ENCODE measurements at places on chromosomes 1 and 21.
A peak's percentile ranks its signal among the peaks of the same experiment; 100 is the strongest.

- no peak for DNase-seq
Observed at GRCh38 chr21:46585191-46585953, 19.5 kb downstream of the S100B start.

- no peak for DNase-seq
Observed at GRCh38 chr1:145956781-145957442, 905 bp downstream of the LIX1L start.

GRCh38 chr1:215905493-215906115, 338.5 kb downstream of the KCTD3 start:
- no peak for DNase-seq

DNA sequence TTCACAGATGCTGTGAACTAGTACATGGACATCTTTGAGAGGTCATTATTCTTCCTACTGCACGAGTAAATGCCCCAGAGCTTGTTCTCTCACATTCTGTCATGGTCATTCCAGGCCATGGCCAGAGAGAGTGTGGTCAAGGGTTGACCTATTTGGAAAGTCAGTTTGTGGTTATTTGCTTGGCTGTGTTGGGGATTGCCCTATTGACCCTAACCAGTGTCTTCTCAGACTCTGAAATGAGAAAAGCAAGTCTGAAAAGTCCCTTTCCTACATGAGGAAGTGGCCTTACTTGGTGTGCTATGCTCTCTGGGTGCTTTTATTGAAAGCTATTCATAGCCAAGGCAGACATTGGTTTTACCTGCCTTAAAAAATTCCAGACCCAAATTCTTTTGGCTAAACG, 26.6 kb downstream of the CLIC6 start:
- DNase-seq: no peak

GRCh38 chr1:186618401-186619170, 61.6 kb downstream of the PTGS2 start:
- DNase-seq: no peak

- DNase-seq: no peak
Observed at GRCh38 chr1:182565537-182565936, 23.5 kb downstream of the RNASEL start.

DNA sequence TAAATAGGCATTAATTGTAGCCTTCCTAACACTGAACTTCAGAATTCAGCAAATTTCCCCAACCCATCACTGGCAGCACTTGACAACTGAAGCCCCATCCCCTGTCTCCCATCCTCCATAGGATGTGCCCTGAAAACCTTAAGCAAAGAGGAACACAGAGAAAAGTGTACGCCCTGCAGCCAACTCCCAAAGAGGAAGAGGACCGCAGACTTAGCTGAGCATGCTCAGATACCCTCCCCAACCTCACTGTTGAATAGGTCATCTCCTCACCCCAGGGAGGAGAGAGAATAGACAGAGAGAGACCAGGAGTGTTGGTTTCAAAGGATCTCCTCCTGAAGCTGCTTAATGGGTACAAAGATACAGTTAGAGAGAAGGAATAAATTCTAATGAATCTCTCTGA, 50.5 kb downstream of the CD2 start:
- DNase-seq: no peak

DNA sequence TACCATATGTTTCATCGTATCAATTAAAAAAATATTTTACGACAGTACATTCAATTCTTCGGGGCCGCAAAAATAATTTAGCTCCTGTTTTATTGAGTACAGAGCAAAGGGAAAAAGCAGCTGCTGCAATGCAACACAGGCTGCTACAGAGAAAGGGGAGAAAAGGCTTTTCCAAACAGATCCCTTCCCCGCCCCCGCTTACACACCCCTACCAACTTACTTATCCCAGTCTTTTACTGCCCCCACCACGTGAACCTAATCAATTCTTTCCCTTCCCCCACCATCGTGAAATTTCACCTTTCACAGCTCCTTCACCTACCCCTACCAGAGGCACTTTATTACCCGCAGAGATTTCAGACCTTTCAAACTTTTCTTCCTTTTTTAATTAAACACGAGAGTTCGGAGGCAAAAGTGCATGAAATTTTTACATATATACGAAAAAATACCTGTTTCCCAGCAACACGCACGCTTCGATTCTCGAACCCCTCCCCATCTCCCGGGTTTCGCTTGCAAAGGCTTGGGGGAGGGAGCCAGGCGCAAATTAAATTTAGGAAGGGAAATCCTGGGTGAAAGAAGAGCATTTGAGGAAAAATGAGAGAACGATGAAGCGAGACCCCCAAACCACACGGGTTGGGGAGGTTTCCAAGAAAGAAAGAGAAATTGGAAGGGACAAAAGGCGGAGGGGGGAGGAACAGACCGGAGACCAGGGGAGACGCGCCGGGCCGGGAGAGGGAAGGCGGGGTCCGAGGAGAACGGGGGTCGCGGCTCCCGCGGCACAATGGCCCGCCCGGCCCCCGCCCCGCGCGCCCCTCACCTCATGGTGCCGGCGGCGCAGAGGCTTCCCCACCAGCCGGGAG, 823 bp downstream of the ENAH start:
- peak; percentile 74 for DNase-seq

DNA sequence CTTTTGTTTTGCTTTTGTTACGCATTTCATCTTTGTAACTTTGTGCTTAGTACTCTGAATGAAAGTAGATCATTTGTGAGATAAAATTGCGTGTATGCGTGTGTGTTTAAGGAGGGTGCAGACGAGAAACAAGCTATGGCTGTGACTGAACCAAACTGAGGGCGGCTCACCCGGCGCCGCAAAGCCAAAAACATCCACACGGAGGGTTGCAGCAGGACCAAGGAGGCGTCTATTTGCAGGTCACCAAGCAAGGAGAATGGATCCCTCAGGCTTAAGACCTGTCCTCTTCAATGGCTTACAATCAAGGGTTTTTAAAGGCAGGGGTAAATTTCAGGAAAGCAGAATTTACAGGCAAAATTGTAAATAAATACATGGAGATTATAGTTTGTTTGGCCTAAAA, 12.8 kb downstream of the GCSAML start:
- DNase-seq: no peak

DNA sequence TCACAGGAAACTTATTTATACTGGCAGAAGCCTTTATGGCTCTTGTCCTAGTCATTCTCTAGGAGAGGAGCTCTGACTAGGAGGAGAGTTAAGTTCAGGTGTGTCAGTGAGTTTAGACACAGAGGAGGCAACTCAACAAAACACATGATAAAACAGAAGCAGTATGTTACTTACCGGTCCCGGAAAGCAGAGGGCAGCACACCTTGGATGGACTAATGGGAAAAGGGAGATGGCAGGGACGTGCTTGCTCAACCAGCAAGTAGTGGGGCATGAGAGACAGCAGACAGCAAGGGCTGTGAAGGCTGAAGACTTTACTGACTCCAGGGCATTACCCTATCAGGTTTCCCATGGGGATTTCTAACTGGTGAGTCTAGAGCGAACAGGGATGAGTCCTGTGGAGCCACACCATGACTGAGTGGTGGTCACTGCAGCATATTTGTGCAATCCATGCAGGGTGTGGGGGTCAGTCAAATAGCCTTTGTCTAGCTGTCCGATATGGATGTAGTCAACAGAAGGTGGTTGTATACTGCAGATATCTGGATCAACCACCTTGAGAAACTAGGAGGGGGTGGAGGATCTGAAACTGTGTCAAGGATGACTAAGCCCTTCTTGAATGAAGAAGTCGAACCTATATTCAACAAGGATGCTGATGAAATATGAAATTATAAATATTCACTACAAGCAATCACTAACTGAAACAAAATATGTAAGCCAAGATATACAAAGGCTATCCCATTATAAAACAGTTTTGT, 596.3 kb upstream of the CHRM3 start:
- DNase-seq: no peak

- DNase-seq: no peak
Observed at GRCh38 chr1:205676597-205676996, 3.7 kb downstream of the SLC45A3 start.

DNA sequence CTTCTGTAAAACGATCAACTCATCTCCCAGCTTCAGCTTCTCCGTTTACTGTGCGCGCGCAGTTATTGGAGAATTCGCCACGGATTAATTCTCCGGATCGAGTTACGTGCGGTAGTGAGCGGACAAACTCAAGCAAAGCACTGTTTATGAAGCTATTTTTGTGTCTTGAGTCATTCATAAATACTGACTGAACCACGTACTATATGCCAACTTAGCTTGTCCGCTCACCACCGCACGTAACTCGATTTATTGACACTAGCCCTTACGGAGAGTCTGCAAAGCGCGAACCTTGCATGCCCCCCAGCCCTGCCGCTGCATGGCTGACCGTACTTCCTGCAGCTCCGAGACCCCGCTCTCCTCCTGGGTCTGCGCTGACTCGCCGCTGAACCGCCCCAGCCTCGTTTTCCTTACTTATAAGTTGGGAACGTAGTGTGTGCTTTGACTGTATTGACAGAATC, 773 bp downstream of the CHD1L start:
- no peak for DNase-seq

- DNase-seq: no peak
Observed at GRCh38 chr1:167775178-167775577, 53.4 kb downstream of the MPZL1 start.

DNA sequence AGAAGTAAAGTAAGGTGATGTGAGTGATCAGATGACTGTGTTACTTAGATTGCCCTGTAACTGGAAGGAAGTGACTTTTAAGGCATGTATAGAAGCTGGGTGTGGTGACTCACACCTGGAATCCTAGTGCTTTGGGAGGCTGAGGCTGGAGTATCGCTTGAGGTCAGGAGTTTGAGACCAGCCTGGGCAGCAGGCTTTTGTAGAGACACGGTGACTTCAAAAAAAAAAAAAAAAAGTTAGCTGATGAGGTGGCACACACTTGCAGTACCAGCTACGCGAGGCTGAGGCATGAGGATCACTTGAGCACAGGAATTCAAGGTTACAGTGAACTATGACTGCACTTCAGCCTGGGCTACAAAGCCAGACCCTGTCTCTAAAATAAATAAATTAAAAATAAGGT, 2.3 kb upstream of the USP16 start:
- DNase-seq: no peak

- no peak for DNase-seq
Observed at GRCh38 chr1:101588677-101589076, 351.9 kb downstream of the S1PR1 start.

DNA sequence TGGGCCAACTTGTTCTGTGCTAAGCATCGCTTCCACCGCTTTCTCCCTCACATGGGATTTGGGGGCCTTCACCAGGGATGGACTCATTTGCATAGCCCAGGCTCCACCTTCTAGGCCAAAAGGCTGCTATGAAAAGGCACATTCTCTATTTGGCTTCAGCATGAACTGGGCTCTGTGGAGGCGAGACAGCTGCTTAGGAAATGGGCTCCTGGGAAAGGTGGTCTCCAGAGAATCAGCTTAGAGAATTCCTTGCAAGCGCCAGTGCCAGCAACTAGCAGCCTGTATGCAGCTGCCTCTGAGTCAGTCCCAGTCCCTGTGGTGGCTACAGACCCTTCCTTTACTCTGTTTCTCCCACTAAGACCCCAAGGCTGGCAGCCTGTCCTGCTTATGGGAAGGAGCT, 214.5 kb downstream of the HIVEP3 start:
- DNase-seq: no peak

- DNase-seq: no peak
Observed at GRCh38 chr1:113784104-113784779, 25.0 kb upstream of the PHTF1 start.

DNA sequence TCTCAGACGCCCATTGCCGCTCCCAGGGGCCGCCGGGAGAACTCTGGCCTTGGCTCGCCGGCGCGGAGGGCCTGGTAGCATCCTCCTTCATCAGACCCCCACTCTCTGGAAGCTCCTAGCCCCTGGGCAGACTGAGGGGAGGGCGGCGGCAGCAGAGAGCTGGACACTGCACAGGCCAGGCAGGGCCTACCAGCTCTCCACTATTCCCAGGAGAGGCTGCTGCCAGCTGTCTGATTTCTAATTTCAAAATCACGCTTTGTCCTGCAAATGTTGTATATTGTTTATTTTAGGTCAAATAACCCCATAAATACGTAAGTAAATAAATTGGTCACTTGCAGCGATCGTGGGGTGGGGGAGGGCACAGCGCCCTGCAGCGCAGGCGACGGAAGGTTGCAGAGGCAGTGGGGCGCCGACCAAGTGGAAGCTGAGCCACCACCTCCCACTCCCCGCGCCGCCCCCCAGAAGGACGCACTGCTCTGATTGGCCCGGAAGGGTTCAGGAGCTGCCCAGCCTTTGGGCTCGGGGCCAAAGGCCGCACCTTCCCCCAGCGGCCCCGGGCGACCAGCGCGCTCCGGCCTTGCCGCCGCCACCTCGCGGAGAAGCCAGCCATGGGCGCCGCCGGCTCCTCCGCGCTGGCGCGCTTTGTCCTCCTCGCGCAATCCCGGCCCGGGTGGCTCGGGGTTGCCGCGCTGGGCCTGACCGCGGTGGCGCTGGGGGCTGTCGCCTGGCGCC, at the start of gene MTARC1:
Gene MTARC1, plus strand, starts transcription at position 577 of the 732 bp plus-strand sequence. Its CDS starts 32 bp downstream, at position 609.
- no peak for DNase-seq

DNA sequence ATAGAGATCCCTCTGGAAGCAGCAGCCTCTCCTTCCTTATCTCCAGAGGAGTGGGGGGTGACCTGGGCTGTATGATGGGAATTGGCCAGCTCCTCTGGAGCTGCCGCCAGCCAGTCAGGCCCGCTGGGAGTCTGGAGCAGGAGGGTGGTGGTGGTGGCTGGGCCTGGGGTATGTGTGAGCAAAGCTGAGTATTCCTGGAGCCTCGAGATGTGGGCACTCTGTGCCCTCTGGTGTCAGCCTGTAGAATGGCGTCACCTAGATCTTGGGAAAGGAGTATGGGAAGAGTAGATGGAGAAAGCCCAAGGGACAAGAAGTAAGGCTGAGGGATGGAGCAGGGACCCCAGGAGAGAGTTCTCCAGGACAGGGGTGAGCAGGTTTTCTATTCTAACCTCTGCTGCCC, 16.0 kb downstream of the VANGL2 start:
- DNase-seq: no peak

DNA sequence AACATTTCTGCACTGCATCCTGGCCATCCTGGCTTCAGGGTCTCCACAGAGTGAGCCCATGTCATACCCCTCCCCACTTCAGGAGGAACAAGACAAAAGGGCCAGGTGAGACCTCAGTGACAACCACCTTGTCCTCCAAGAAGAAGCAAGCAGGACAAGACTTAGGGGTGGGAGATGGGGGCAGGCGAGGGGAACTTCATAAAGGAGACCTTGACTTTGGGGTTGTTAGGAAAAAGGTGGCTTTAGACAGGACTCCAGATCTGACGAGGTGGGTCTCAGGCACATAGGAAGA, 24.0 kb upstream of the SLAMF9 start:
- no peak for DNase-seq

GRCh38 chr1:202056644-202057334, 46.4 kb downstream of the ELF3 start:
- no peak for DNase-seq

DNA sequence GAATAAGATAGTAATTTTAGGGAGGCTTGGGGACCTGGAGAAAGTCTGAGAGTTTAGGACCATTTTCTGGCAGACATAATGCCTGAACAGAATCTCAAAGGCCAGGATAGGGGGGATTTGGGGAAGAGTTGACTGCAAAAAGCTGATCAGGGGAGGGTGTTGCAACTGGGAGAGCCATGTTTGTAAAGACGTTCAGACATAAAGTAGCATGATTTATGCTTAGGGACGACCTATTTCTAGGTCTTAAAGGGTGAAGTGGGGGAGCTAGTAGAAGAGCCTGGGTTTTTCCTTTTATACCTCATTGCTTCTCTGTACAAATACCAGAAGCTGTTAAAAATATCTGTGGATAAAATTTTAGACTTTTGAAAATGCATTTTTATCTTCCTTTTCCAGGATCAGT, 51.2 kb downstream of the FNBP1L start:
- no peak for DNase-seq
